ENCODE measurements at places on chromosomes 5 and 9. TPM values are rescaled to one million over a fixed set of nuclear protein-coding genes. Genes with fewer than 3 reads are reported as not detected.

Gene FOXD4L3
- total RNA-seq: not detected

Gene NRARP
- 0.30 TPM for total RNA-seq

Gene ST8SIA4
- total RNA-seq: 20.9 TPM

Gene LVRN
- 0.59 TPM for total RNA-seq

Gene FCN2
- not detected for total RNA-seq

Gene PLPPR1
- total RNA-seq: not detected

Gene GFPT2
- 233 TPM for total RNA-seq

Gene ZNF454
- total RNA-seq: 3.6 TPM

Gene FAM163B
- total RNA-seq: 0.30 TPM

Gene PLCXD3
- under 0.01 TPM for total RNA-seq

Gene PCDHB13
- total RNA-seq: 0.89 TPM

Gene UBE2QL1
- under 0.01 TPM for total RNA-seq

Gene HMMR
- total RNA-seq: 29.6 TPM

Gene UNC13B
- total RNA-seq: 43.7 TPM

Gene GLDC
- under 0.01 TPM for total RNA-seq

Gene SH3RF2
- 7.7 TPM for total RNA-seq

Gene GRIA1
- total RNA-seq: 0.59 TPM

Gene PRLR
- total RNA-seq: 0.89 TPM

Gene SLC25A2
- 0.30 TPM for total RNA-seq

Gene PRDM9
- not detected for total RNA-seq

Gene PPP3R2
- total RNA-seq: not detected

Gene PITX1
- 29.7 TPM for total RNA-seq

Gene DOCK2
- total RNA-seq: 5.4 TPM

Gene CARTPT
- total RNA-seq: not detected

Gene ZNF618
- 13.5 TPM for total RNA-seq

Gene SLC6A7
- total RNA-seq: not detected

Gene OTP
- total RNA-seq: not detected

Gene IQGAP2
- total RNA-seq: 51.4 TPM

Gene SH2D3C
- 0.18 TPM for total RNA-seq

Gene PCDHGB6
- total RNA-seq: 2.8 TPM

Gene ANKRD20A1
- total RNA-seq: not detected

Gene SLC45A2
- not detected for total RNA-seq

Gene ITK
- total RNA-seq: not detected

Gene ACTBL2
- 0.89 TPM for total RNA-seq

Gene SELENOP
- total RNA-seq: 0.32 TPM

Gene PCDH12
- under 0.01 TPM for total RNA-seq

Data from smooth muscle cell of the umbilical artery (primary cell).